ENCODE measurements at places on chromosomes 2 and 18. TPM values are rescaled to one million over a fixed set of nuclear protein-coding genes. Genes with fewer than 3 reads are reported as not detected.

NYAP2 gene
- polyA plus RNA-seq: 0.08 TPM

DNA sequence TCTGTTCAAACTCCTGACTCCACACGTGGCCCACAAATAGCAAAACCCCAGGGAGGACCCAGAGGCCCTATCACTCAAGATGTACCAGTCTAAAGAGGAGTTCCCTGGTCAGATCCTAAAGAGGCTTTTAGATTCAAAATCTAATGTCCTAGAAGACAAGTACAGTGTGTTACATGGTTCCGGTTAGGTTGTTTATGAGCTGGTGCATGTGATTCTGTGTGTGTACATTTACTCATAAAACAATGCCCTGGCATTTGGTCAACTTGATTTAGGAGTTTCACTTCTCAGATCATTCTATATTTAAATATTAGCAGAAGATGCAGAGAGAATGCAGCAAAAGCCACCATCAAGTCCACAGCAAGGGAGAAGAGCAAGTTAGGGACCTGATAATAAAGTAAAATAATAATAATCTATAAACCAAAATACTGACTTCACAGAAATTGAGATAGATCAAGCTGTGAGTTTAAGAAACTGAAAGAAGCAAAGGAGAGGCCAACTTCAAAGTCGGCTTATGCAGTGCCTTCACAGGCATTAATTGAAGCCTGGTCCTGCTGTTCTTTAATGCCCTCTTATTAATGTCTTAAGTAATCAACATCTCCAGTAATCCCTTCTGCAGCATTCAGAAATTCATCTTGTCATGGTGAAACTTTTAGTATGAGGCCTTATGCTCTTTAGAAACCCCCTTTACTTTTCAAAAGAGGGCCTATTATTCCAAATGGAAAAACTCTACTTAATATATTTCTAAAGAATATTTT, 4.2 kb upstream of the AP1S3 start:
- no peak for DNase-seq

- no peak for DNase-seq
These were observed 1.3 kb downstream of the COLEC12 start for GRCh38 chr18:498931-499775.

- DNase-seq: no peak
These were observed 58.9 kb upstream of the CTNNA2 start for GRCh38 chr2:79453918-79454317.

GRCh38 chr2:240688553-240688919, 3.1 kb upstream of the AQP12A start:
- DNase-seq: no peak

All from left renal cortex interstitium (tissue), 4 donors.